GM13977 (cell line): ENCODE measurements at places on chromosomes 1 and 21.

DNA sequence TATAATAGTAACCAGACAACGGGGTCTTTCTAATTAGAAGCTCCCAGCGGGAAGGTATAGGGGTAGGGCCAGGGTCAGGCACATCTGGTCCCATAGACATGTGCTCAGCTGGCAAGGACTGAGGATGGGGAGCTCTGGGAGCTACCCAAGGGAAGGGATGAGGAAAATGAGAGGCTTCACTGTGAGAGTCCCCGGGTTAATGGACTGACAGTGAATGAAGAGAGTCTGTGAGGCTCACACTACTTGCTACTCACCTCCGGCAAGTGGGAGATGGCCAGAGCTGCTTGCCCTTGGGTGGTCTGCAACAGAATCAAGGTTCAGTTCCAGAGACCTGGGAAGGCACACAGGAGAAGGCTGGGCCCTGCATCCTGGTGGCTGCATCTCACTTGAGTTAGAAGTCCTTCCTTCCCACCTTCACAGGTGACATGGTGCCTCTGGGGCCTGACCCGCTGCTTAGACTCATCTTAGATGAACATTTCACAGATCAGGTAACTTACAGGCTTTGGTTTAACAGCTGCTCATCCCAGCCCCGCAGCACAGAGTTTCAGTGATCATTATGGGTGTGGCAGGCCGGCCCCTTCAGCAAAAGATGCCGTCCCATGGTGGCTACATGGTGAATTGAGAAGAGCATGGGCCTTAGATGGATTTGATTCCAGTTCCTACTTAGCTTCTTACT lies 31.7 kb downstream of the EIF2D start:
- no peak for DNase-seq

DNA sequence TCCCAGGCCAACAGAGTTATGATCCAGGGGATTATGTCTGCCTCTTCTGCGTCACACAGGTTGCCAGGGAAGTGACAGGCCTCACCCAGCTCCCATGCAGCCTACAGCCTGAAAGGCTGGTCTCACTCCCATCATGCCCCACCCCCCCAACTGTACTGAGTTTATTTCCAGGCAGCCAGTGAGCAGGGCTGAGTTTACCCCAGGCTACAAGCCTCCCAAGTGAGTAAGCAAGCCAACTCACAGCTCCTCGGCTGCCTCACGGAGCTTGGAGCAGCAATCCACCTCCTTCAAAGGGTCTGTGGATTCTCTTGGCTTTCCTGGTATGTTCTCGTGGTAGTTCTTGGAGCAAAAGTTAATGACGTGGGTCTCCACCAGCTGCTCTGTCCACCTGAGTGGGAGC lies 1147.6 kb upstream of the ADGRL4 start:
- no peak for DNase-seq

DNA sequence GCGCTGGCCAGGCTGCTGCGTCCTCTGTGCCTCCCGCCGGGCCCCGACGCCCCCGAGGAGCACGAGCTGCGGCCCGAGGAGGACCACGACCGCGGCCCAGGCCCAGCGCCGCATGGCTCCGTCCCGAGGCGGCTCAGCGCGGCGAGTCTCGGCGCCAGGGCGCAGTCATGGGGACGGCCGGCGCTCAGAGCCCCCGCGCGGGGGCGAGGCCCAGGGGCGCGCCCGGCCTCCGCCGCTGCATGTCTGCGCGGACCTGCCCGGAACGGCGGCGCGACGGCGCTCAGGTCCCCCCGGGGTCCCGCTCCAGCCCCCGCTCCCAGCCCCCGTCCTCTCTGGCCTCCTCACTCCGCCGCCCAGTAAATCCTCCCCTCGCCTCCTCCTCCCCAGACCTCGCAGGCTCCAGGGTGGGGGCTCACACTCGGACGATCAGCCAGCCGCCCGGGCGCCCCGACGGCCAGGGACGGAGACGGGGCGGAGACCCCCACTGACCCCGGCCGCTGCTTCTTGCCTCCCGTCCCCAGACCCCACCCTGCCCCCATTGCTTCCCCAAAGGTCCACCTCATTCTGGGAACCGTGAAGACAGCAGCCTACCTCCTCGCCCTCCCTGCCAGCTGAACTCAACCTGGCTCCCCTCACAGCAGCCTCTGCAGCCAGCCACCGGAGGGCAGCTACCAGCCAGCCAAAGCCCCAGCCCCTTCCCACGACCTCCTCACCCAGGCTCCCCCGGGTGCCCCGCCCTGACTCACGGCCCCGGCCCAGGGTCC lies at the start of gene C1QTNF12:
Gene C1QTNF12, minus strand, starts transcription at position 146 of the 764 bp plus-strand sequence. Its CDS starts 32 bp downstream, at position 114.
- no peak for DNase-seq

DNA sequence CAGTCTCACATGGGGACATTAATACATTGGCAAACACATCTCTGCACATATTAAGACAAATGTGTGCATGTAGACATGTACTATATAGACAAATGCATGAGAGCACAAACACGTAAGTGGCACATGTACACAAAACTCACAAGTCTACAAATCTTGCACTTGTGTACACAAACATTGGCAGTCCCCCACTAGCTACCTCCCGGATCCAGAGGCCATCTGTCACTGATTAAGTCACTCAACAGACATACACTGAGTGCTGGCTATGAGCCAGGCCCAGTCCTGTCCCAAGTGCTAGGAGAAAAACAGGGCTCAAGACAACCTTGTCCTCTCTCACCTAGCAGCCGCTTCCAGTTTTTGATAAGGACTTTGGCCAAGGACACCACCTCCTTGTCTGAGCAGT lies 7.0 kb downstream of the TCEA3 start:
- DNase-seq, result no peak

DNA sequence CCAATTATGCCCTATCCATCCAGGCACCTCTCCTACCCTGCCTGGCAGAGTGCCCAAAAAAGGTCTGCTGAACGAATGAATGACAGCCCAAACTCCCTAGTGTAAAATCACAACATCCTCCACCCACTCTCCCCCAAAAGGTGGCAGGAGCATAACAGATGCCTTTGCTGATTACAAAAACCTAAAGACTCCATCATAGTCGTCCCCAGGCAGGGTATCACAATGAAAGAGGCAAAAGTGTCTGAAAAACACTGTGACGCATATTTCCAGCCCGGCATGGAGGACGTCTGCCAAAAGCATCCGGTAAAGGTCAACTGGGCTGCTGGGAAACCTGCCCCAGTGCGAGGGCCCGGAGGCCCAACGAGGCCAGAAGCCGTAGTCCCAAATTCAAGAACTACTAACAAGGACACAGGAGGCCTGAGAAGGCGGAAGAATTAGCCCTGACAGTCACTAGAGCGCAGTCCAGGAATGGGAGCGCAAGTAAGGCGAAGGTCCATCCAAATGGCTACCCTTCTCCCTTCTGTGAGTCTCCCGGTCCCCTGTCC lies 576 bp downstream of the SMIM12 start:
- DNase-seq, result no peak

DNA sequence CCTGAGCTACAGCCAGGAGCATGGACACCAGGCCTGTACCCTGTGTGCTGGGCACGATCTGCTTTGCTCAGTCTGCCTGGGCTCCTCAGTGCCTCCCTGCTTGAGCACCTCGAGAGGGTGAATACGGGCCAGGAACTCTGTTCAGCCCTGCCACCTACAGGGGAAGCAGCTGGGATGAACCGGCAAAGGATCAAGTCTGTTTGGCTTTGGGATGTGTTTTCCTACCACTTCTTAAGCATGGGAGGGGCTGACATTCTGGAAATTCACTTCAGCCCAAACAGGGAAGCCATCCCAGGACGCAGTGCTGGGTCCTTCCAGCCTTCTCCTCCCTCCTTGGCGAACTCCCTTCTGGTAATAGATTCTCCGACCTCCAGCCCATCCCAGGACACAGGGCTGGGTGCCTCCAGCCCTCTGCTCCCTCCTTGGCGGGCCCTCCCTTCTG lies 55.8 kb upstream of the SELENON start:
- DNase-seq, result no peak

GRCh38 chr1:116886291-116886878 lies 23.3 kb upstream of the PTGFRN start:
- DNase-seq, result no peak

GRCh38 chr1:217407534-217408001 lies 223.3 kb downstream of the GPATCH2 start:
- no peak for DNase-seq

GRCh38 chr1:119859647-119860046 lies 36.7 kb downstream of the ADAM30 start:
- no peak for DNase-seq

DNA sequence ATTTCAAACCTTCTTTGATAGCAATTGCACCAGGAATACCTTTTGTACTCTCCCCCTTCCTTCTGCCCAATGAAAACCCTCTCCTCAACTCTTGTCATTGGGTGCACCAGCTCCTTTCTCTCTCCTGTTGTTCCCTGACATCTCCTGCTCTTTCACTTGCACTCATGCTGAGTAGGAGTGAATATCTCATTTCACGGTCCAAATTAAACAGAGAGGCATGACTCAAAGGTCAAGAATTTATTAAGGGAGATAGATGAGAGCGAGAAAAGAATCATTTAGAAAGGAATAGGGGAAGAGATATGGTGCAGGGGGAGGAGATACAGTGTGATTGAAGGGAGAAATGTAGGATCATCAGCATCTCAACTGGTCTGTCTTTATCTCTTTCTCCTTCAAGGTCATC lies 22.1 kb downstream of the AIM2 start:
- no peak for DNase-seq

DNA sequence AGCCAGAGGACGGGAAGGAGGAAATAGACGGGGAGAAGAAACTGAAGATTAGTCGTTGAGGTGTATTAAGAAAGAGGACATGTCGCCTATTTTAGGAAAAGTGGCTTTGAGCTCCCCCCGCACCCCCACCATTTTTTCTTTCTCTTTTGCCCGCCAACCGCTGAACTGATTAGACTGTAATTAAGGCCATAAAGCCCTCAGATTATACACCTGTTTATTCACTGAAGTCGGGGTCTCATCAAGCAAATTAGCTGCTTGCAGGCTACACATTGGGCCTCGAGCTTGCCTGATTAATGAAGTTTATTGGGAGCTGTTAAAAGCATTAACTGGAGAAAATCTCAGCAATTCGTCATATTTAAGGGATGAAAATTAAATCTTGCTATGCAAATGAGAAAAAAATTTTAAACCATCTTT lies 119.4 kb upstream of the RRP15 start:
- peak; percentile 14 for DNase-seq

- DNase-seq, result no peak
Observed at GRCh38 chr21:28431022-28431421, 561.7 kb downstream of the LTN1 start.
